Tibial artery (tissue), 4 donors: ENCODE measurements at places on chromosomes 6 and 20.

GRCh38 chr6:111306104-111306888 lies 176.7 kb downstream of the REV3L start:
- no peak for DNase-seq

DNA sequence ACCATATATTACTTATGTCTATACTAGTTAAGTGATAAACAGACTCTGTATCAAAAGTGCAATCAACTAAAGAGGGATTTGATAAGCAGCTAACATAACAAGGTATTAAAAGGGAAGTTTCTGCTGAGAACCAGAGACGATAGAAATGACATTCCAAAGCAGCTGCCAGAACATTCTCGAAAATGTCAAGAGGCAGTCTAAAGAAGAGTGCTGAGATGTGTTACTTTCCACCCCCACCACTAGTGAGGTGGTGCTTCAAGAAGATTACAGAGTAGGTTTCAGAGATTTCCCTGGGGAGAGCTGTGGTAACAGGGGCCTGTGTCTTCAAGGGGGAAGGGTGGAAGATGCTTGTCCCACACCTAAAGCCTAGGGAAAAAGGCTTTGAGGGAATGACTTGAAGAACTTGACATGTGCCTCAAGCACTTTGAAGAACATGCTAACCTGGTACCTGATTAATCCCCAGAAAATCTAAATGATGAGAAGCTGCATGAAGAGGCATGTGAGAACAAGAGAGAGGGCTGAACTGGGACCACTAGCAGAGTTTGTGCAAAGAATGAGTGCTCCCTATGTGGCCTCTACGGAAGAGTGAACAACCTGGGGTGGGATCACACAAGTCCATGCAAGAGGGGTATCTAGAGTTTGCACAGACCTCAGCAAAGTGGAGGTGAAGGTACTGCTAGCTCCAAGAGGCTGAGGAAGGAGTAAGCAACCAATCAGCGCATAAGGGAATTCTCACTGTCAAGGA lies 5.0 kb downstream of the FAM184A start:
- DNase-seq, result no peak

GRCh38 chr6:51303338-51303737 lies 484.7 kb downstream of the TFAP2B start:
- no peak for DNase-seq

DNA sequence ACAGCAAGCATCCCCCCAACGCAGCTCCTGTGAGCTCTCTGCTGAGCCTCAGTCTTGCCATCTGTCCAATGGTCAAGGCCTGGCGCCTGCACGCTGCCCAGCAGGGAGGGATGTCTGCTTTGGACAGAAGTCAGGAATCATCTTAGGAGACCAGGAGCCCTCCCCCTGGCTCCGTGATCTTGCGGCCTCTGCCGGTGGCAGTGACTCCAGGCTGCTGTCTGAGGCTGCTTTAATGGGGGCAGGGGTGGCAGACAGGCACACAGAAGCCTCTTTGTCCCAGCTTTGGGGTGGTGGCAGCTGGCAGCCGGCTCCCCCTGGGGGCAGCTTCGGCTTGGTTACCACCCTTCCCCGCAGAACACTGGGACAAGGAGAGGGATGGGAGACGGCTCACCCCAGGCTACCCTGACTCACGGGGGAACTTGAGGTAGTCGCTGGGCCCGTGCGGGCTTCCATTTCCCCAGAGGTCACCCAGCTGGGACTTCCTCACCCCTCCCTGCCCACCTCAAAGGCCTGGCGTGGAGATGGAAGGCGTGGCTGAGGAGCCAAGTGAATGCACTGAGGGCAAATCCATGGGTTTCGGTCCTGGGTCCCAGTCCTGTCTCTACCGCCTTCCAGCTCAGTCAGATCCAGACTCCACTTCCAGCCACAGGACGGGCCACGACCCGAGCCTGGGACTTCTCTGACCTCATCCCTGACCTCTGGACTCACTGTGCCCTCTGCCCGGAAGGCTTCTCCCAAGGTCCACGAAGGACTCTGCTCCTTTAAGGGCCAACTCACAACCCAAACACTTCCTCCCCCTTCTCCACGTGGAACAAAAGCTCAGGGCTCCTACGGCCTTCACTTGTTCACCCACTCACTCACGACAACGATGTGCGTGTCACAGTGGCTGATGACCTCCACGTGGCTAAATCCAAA lies 14.8 kb downstream of the PEDS1 start:
- DNase-seq, result no peak

- DNase-seq, result no peak
Observed at GRCh38 chr6:7473805-7474719, 67.4 kb upstream of the DSP start.

- peak; percentile 26 for DNase-seq
Observed at GRCh38 chr20:1588533-1589460, 31.0 kb downstream of the SIRPB1 start.

GRCh38 chr20:9117548-9117947 lies 48.7 kb downstream of the PLCB4 start:
- DNase-seq, result no peak

DNA sequence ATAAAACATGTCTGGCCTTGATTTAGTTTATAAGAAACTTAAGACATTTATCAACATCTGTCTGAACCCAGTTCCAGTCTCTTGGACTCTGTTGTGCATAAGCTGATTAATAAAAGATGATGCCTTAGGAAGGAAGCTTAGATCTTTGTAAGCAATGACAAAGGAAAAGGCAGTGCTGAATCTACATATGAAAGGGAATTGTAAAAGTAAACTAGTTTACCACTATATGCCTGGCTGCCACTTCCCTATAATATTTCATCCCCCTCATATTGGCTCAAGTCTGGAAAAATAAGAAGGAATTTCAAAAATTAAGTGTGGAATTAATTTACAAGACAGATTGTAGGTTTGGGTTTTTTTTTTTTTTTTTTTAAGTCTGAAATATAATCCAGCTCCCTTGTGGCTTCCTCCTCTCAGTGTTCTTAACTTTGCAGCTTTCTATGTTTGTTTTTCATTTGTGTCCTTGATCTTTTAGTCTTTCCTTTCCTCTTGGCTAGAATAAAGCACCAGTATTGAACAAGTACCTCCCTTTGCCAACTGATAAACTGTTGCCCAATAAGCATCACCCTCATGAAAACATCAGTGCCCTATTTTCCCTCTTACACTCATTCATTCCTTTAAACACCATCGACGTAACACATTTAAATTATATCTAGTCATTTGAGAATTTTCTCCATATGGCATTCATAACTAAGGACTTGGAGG lies 146.7 kb upstream of the TBX18 start:
- no peak for DNase-seq

GRCh38 chr6:45786355-45786781 lies 229.3 kb downstream of the CLIC5 start:
- no peak for DNase-seq

GRCh38 chr20:63335711-63336110 lies 25.4 kb downstream of the CHRNA4 start:
- no peak for DNase-seq

GRCh38 chr6:127267646-127268625 lies 1.3 kb downstream of the RNF146 start:
- no peak for DNase-seq

DNA sequence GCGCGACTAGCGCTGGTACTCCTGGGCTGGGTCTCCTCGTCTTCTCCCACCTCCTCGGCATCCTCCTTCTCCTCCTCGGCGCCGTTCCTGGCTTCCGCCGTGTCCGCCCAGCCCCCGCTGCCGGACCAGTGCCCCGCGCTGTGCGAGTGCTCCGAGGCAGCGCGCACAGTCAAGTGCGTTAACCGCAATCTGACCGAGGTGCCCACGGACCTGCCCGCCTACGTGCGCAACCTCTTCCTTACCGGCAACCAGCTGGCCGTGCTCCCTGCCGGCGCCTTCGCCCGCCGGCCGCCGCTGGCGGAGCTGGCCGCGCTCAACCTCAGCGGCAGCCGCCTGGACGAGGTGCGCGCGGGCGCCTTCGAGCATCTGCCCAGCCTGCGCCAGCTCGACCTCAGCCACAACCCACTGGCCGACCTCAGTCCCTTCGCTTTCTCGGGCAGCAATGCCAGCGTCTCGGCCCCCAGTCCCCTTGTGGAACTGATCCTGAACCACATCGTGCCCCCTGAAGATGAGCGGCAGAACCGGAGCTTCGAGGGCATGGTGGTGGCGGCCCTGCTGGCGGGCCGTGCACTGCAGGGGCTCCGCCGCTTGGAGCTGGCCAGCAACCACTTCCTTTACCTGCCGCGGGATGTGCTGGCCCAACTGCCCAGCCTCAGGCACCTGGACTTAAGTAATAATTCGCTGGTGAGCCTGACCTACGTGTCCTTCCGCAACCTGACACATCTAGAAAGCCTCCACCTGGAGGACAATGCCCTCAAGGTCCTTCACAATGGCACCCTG lies 1.6 kb downstream of the TPBG start:
- DNase-seq, result no peak

DNA sequence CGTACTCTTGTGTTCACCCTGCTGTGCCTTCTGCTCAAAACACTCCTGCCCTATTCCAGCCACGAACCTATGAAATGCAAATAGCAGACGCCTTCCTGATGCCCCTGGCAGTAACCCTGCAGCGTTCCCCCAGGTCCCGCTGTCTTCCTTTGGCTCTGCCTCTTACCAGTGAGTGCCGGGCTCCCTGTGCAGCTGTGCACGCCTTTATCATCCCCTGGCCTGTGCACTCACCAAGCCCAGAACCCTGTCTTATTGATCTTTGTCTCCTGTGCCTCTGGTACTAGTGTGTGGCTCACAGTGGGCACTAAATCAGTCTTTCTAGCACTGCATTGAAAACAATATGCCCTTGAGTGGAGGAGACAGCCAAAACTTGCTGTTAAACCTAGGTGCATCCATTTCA lies 19.7 kb downstream of the ZDHHC14 start:
- DNase-seq, result no peak

DNA sequence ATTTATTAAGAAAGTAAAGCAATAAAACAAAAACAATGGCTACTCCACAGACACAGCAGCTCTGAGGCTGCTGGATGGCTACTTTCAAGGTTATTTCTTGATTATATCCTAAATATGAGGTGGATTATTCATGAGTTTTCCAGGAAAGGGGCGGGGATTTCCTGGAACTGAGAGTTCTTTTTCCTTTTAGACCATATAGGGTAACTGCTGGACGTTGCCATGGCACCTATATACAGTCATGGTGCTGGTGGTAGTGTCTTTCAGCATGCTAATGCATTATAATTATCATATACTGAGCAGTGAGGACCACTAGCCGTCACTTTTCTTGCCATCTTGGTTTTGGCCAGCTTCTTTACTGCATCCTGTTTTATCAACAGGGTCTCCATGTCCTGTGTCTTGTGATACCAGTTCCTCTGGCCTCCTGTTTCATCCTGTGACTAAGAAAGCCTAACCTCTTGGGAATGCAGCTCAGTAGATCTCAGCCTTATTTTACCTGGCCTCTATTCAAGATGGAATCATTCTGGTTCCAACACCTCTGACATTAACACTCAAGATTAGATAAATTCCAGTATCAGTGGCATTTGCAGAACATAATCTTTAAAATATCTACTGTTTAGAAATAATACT lies 32.3 kb upstream of the TRDN start:
- no peak for DNase-seq

- no peak for DNase-seq
Observed at GRCh38 chr6:137494281-137494987, at the start of gene OLIG3. Gene OLIG3, minus strand, starts transcription at chr6:137494394. Its CDS starts 224 bp downstream, at chr6:137494170.

- DNase-seq, result peak; percentile 90
Observed at GRCh38 chr6:105601541-105602236, 198.8 kb upstream of the PREP start.

GRCh38 chr6:36285187-36285671 lies 15.4 kb downstream of the PNPLA1 start:
- DNase-seq, result no peak

DNA sequence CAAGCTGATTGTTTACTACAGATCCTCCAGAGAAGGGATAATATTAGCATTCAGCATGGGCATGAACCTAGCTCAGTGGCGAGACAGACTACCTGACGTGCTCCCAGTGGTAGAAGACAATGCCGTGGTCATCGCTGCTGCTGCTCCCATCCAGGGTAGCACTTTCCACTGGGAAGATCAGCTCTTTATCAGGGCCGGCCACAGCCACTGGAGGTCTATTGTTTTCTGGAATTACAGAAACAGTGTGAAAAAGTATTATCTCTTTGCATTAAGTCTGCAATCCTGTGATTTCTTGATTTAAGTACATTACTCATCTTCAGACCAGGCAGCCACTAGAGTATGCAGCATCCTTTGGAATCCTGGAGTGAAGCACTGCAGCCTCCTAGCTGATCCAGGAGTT lies 75.0 kb downstream of the ALDH5A1 start:
- DNase-seq, result no peak

DNA sequence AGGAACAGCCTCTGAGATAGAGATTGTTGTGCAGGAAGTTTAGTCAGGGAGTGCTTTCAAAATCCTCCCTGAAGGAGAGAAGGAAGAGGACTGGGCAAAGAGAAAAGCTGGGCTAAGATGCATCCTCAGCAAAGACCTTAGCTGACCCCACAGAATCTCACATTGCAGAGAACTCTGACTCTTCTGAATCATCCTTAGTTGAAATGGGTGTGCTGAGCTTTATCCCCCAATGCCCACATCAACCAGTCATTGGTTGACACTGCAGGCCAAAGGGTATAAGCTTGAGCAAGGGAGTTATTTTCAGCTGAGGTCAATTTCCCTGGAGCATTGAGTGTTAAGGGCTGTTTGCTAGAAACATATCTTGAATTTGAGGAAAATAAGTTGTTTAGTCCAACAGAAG lies 732.2 kb downstream of the CBLN4 start:
- DNase-seq, result no peak

DNA sequence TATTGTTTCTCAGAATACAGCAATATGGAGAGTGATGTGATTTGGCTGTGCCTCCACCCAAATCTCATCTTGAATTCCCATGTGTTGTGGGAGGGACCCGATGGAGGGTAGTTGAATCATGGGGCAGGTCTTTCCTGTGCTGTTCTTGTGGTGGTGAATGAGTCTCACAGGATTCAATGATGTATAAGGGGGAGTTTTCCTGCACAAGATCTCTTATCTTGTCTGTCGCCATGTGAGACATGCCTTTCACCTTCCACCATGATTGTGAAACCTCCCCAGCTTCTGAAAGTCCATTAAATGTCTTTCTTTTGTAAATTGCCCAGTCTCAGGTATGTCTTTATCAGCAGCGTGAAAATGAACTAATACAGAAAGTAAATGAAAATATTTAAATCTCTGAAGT lies 234.8 kb upstream of the TENT5A start:
- DNase-seq, result no peak

GRCh38 chr20:11371831-11372230 lies 545.9 kb upstream of the BTBD3 start:
- DNase-seq, result no peak

DNA sequence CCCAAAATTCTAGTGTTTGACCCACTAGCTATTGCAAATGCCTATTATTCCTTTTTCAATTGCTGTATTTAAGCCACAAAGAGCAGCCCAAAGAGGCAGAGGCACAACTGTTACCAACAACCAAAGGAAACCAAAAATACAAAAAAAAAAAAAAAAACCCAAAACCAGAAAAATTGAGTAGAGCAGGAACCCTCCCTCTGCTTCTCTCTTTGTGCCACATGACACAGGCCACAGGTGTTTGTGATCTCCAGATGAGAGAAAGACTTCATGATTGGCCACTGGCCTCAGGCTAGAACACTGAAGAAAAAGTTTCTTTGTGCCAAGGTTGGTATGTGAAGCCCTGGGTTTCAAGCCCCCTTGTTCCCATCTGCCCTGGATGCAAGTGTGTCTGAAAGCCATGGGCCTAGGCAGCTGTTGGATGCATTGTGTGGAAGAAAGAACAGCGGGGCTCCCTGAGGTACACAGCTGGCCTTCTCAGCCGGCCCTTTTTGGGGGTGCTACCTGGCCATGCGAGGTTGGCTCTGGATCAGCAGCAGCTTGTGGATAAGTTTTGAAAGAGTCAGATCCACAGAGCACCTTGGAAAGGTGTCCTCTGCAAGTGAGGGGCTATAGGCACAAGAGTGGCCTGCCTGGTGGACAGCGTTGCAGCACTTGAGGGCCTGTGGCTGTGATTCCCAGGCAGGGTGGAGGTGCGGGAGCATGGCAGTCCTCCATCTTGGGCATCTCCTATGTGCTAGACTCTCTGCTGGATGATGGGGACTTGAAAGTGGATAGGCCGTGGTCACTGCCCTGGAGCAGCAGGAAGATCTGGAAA lies 204.5 kb downstream of the ZDHHC14 start:
- DNase-seq, result no peak
